ENCODE measurements at places on chromosomes 5 and 9.

DNA sequence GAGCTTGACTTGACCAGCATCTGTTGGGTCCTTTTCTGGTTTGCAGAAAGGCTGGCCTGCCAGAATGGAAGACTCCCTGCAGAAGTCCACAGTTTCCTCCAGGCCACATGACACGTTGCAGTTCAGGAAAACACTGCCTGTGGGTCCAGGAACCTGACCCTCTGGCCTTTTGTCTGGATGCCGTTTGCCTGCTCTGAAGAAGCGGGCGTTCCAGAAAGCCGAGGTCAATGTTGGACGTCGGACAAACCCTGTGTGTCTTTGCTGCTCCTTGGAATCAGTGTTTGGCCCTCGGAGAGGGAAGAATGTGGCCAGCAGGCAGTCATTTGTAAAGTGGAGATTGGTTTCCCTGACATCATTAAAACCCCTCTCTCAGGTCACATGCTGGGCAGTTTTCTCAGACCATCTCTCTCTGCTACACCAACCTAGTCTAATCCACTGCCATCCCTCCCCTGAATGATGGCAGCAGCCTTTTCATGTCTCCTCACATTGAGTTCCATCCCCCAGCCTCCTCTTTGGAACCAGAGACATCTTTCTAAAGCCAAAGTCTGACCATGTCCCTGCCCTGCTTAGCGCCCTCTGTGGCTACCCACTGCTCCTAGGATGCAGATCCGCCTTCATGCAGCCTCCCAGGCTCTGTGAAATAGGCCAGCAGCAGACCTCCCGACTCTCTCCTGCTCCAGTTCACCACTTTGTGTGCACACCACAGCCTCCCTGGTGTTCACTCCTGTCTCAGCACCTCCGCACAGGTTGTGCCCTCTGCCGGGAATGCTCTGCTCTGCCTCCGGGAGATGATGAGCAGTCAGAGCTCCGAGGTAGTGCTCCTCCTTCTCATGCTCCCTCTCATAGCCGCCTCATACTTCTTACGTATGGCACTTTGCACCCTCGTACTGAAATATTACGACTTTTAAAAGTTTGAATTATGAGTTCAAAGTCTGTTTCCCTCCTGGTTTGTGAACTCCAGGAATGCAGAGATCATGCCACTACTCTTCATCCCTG lies 75.6 kb downstream of the RALGPS1 start:
- no peak for DNase-seq

GRCh38 chr9:104256031-104256695 lies 162.1 kb downstream of the SMC2 start:
- no peak for DNase-seq

GRCh38 chr9:134598884-134599245 lies 42.7 kb upstream of the COL5A1 start:
- no peak for DNase-seq

- DNase-seq: no peak
These were observed 106.3 kb upstream of the NR3C1 start for GRCh38 chr5:143509758-143510221.

- DNase-seq: peak; percentile 87
These were observed 1342.4 kb upstream of the DMAC1 start for GRCh38 chr9:9142001-9142400.

GRCh38 chr9:133054966-133055365 lies 6.8 kb upstream of the CEL start:
- DNase-seq: no peak

DNA sequence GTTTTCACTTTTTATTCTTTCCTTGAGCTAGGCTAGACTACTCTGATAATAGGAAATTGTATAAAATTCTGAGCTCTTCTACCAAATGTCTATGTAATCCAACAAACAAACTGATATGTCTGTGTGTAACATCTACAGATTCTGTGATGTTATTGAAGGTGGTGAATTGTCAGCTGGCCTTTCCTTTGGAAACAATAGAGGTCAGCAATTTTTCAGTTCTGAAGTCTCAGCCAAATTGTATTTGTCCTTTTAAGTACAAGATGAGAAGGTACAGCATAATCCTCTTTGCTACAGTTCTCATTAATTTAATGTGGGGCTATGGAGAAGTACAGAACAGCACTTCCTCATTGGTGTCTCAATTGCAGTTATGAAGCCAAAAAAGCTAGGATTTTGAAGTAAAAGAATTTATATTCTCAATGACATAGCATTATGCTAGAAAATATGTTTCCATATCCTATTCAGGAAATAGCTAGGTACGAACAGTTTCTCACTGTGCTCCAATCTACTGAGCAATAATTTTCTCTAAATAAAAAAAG lies 198.0 kb downstream of the HINT1 start:
- no peak for DNase-seq

Measured in NCI-H1436 (cell line).